ENCODE measurements at places on chromosomes 12 and 14. TPM values are rescaled to one million over a fixed set of nuclear protein-coding genes. Genes with fewer than 3 reads are reported as not detected.

MYF5 gene
- total RNA-seq = not detected

RPAP3 gene
- total RNA-seq = 36.7 TPM

TIMELESS gene
- 7.4 TPM for total RNA-seq

CHGA gene
- total RNA-seq = 59.1 TPM

TAS2R42 gene
- total RNA-seq = not detected

DNAJC22 gene
- total RNA-seq = 0.92 TPM

GLRX5 gene
- total RNA-seq = 38.5 TPM

OR6C2 gene
- not detected for total RNA-seq

KRT79 gene
- not detected for total RNA-seq

NOS1 gene
- total RNA-seq = 11.8 TPM

CACNA2D4 gene
- total RNA-seq = 0.92 TPM

CACNA1C gene
- total RNA-seq = 33.0 TPM

BICDL1 gene
- total RNA-seq = 41.1 TPM

CNTN1 gene
- 654 TPM for total RNA-seq

NUAK1 gene
- 26.8 TPM for total RNA-seq

ANKS1B gene
- total RNA-seq = 298 TPM
